ENCODE measurements at places on chromosomes 16 and 17.
A peak's percentile ranks its signal among the peaks of the same experiment; 100 is the strongest.

GRCh38 chr16:22191532-22192260 lies 14.4 kb upstream of the EEF2K start:
- peak; percentile 70 for DNase-seq

DNA sequence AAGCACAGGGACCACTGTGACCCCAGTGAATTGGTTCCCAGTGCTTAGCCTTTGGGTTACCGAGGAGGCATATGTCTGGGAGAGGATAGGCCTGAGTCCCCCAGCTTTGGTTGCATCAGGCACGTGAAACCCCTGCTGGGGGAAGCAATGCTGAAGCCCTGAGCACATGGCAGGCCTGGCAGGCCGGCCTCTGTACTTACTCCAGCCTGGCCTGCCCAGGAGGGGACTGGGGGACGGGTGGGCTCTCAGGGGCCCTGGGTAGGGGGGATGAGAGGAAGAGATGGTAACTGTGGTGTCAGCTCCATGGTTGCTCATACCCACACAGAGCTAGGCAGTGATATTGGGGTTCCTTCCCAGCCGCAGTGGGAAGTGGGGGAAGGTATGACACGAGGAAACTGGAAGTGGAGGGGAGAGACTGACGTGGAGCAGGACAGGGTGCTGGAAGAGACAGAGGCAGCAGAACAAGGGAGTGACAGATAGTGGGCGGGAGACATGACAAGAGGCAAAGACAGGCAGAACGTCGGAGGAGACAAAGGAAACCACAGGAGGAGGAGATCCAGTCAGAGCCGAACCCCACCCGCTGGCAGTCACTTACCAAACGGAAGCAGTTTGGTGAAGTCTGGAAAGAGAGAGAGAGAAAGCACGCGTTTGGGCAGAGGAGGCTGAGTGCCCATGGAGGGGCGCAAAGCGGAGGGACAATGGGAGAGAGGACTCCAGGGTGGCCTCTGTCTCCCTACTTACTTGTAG lies 9.1 kb downstream of the TMEM208 start:
- DNase-seq, result no peak

DNA sequence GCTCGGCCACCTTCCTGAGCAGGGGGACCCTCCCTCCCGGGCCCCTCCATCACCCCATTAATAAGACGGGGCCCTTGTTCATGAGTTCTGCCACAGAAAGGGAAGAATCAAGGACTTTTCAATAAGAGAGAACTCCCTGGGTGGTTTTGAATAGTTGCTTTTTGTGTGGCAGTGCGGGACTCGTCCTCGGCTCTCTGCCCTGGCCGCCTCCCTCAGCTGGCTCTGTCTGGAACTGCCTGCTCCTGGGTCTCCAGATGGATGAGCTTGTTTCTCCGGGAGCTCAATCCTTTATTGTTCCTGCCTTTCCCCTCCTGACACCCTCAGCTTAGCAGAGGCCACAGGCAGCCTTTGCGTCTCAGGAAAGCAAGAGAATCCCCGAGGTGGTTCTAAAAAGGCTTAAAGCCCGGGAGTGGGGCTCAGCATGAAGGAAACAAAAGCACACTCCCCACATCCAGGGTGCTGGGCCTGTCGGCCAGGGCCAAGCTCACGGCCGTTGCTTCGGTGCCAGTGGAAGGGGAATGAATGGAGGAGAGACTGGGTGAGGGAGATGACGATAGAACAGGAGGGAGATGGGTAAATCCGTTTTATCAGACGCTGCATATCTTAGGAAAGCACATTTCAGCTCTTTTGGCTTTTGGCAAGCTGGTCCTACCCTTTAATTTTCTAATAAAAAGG lies 60.2 kb downstream of the RAI1 start:
- DNase-seq, result peak; percentile 86

DNA sequence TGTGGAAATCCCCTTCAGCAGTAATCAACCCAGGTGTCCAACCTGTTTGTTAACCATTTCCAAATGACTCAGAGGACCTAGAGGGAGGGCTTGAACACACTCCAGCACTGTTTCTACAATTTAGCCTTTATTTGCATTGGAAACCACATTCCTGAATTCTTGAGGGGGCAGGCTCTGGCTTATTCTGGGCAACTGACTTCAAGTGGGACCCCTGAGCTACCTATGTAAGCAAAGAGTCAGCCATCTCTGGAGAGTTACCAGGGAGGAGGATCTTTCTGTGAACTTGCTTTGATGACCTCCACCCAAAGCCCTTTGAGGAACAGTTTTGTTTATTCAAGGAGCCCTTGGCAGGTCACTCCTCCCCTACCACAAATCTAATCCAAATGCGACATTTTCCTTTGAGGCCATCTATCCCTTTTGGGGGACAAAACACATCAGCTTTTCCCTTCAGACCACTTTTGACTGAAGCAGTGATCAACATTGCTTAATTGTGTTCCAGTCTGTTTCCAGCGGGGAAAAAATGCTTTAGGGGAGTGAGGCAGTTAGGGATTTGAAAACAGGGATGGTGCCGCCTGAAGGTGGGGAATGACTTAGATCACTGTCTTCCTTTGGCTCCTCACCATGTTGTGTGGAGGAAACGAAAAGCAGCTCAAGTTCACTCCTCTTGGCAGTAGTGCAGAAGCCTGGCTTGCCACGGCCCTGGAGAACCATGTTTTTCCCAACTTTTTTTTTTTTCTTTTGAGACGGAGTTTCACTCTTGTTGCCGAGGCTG lies 46.2 kb downstream of the TUBD1 start:
- no peak for DNase-seq

- no peak for DNase-seq
Measured at GRCh38 chr16:4091240-4092012, 24.8 kb downstream of the ADCY9 start.

GRCh38 chr16:29839822-29840221 lies 19.6 kb downstream of the MVP start:
- no peak for DNase-seq

- DNase-seq, result no peak
Measured at GRCh38 chr16:6863135-6863534, 469.5 kb upstream of the RBFOX1 start.

DNA sequence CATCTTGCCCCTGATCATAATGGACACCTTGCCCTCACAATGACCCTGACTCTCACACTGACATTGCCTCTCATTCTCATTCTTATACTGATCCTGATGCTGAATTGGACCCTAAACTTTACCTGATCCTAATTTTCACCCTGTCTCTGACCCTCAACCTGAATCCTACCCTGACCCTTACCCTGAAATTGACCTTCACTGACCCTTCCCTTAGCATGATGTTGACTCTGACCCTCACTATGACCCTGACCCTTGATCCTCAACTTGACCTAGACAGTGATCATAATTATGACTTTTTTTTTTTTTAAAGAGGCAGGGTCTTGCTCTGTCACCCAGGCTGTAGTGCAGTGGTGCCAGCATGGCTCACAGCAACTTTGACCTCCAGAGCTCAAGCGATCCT lies 3.4 kb downstream of the AHSP start:
- no peak for DNase-seq

GRCh38 chr16:89798126-89798525 lies 18.3 kb downstream of the FANCA start:
- no peak for DNase-seq

DNA sequence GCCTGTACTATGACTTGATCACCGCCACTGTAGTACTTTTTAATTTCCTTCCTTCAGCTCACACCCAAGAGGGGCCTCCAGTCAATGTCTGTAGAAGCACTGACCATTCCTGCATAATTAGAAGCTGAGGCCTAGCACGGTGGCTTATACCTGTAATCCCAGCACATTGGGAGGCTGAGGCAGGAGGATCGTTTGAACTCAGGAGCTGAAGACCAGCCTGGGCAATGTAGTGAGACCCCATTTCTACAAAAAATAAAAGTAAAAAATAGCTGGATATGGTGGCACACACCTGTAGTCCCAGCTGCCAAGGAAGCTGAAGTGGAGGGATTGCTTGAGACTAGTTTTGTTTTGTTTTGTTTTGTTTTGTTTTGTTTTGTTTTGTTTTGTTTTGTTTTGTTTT lies 5.9 kb downstream of the KLHL36 start:
- no peak for DNase-seq

DNA sequence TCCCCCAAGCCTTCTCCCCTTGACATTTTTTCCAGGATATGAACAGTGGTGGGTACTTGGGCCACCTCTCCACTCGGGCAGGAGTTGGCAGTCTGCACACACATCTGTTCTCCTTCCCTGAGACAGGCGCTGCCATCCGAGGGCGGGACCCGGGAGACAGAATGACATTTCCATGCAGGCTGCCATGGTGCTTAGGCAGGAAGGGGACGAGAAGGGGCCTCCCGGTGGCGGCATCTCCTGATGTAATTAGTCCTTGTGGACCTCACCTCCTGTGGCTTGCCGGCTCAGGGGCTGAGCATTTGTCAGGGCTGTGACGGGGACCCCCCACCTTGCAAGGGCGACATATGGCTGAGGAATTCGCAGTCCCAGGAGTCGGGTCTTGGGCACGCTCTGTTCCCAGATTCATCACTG lies 197.2 kb downstream of the FOXL1 start:
- DNase-seq, result peak; percentile 59

GRCh38 chr17:35222452-35222851 lies 20.4 kb upstream of the SLFN5 start:
- DNase-seq, result no peak

GRCh38 chr17:74457146-74457819 lies 9.2 kb upstream of the CD300A start:
- DNase-seq, result peak; percentile 91

GRCh38 chr17:76951375-76951905 lies 83.2 kb downstream of the MGAT5B start:
- DNase-seq, result no peak

DNA sequence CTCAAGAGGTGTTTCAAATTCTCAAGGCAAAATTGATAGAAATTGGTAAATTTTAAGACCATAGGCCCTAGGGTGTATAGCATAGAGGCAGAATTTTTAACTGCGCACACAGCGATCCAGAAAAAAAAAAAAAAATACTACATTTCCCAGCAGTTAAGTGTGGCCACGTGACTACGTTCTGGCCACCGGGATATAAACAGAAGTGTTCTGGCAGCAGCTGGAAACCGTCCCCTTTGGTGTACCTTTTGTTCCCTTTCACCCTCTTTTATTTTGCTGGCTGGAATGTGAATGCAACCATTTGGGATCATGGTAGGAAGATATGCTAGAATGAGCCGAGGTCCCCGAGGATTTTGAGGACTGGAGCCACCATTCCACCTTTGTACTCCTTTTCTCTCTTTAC lies 52.7 kb upstream of the AKAP1 start:
- DNase-seq, result no peak

DNA sequence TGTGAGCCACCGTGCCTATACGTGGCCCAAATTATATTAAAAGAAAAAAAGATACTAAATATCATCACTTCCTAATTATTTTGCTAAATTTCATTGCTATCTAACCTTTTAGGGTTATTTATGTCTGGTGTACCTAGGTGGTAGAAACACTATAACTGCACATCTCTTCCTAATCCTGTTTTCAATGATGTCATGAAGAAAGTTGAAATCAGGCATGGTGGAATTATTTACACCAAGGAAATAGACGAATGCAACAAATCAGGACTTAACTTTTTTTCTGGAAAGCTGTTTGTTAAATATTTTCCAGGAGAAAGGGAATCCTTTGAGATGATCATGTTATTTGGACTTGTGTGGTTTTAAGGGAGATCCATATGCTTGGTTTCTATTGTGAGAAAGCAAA lies 39.2 kb upstream of the SKAP1 start:
- no peak for DNase-seq

DNA sequence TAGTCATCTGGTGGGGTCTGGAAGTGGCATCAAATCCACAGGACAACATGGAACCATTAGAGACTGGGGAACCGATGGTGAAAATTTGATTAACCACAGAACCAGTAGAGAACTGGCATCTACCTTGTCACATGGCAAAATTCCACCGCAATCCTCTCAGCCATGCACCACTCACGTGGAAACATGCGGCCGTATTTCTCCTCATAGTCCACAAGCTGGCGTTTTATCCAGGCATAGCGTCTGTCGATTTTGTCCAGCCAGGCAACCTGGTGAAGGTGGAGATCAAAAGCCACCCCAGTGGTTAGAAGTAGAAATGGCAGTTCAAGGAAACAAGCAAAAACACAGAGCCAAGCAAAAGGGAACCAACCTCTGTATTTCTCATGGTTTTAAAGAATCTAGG lies 87.6 kb downstream of the VPS53 start:
- no peak for DNase-seq

DNA sequence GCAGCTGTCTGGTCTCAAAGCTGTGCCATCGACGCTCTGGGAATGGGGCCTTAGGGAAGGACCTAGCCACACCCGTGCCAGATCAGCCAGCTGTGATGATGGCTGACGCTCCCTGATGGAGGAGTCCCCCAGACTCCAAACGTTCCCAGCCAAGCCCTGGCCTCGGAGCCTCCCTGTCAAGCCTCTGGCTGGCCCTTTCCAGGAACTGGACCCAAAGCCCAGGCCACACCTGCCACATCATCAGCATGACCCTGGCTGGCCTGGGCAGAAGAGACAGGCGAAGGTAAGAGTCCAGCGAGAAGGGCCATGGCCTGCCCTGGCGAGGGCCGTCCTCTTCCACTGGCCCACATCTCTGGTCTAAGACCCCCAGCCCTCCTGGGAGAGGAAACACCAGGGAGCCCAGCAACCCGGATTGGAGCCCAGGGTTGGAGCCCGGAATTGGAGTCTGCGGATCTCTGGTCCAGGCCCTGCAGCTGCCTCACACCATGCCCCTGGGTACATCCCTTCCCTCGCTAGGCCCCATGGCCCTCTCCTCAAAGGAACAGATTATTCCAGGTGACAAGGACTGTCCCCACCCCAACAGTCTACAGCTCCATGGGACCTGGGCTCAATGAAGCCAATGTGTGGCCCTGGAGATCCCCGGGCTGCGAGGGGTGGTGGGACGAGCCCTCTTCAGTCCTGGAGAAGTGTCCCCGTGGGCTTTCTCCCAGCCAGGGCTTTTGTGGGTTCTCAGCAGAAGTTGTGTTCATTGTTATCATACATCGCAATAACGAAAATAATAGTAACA lies 105.1 kb upstream of the TNRC6C start:
- no peak for DNase-seq

DNA sequence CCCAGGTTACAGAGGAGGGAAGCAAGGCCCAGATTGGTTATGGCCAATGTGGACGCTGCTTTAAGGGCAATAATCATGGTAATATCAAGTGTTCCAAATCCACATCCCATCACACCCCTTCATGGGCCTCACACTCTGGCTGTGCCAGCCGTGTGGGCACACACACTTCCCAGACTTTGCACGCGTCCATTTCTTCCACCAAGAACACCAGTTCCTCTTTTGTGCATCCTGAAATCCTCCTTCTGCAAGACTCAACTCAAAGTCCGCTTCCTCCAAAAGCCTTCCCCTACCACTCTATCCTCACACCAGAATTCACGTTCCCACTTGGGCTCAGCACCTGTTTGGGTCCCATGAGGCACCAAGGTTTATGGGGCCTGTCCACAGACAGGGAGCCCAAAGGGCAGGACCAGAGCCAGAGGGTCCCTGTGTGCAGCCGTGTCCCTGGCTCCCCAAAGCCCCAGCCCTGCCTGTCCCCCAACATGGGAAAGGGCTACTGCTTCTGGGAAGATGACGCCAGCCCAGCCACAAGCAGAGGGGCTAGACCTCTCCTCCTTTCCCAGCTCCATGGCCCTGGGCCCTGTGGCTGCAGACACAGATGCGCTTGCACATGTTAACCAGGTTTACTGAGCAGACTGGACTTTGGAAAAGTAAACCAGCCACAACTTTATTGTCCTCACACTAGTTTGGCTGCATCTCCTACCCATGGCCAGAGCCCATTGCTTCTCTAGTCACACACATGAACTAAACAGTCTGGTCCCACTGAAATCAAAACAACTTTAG lies 20.3 kb downstream of the SPNS3 start:
- no peak for DNase-seq

Data from eye (tissue), 1 donor.